Right cardiac atrium (tissue), 5 donors: ENCODE measurements at places on chromosomes 13 and 19. TPM values are rescaled to one million over a fixed set of nuclear protein-coding genes. Genes with fewer than 3 reads are reported as not detected.

- DNase-seq: no peak
Measured at GRCh38 chr13:86591862-86592261, 792.6 kb upstream of the SLITRK6 start.

DNA sequence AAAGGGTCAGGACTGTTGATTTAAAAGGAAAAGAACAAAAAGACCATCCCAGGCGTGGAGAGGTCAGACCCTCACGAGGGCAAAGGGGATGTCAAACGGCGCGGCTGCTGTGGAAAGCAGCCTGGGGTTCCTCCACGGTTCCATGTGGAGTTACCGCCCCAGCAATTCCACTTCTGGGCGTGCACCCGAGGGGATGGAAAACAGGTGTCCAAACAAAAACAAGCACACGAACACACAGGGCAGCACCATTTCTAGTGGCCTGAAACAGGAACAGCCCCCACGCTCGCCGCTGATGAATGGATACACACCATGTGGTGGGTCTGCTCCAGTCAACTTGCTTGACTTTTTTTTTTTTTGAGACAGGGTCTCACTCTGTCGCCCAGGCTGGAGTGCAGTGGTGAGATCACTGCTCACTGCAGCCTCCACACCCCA is 11.2 kb downstream of the AP3D1 start:
- DNase-seq: no peak

- DNase-seq: no peak
Measured at GRCh38 chr19:7216373-7216902, 77.8 kb downstream of the INSR start.

DNA sequence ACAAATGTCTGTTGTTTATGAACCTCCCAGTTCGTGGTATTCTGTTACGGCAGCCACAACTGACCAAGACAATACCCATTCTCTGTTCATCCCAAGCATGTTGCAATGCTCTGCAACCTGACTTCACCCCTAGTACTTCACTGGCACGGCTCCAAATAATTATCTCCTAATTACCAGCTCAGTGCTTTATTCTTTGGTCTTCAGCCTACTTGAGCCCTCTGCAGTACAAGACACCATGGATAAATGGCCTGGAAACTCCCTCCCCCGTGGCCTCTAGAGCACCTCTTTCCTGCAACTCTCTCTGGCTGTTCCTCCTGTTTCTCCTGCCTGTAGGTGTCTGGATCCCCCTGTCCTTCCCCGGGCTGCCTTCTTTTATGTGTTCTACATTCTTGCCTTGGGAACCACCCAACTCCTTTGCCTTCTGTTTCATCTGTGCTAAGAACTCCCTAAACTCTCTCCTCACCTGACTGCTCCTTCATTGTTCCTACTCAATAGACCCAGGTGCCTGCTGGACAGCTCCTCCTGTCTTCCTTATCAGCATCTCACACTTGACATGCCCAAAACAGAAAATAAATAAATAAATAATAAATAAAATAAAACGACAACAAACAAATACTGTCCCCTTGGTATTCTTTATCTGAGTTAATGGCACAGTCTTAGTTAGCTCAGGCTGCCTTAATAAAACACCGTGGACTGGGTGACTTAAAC is 200.4 kb upstream of the IPO5 start:
- no peak for DNase-seq

DNA sequence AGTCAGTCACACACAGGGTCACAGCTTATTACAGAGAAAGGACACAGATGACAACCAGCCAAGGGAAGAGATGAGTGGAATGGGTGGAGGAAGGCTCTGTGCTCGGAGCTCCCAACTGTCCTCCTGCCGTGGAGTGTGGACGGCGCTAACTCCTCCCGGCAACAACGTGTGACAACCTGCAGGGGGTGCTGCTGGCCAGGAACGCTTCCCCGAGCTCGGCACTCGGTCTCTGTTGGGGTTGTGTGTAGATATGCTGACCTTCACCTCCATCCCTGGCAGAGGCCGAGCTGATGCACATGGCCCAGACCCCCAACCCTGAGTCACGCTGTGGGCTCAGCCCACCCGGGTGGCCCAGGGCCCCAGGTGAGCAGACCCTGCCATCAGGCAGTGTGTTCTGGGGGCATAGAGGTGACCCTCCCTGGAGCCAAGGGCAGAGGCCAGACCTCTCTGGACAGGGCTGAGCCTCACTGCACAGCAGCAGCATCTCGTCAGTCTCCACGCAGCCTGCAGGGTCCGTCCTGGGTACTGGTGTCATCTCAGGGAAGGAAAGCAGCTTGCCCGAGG is 14.1 kb downstream of the ZNF444 start:
- DNase-seq: no peak

DNA sequence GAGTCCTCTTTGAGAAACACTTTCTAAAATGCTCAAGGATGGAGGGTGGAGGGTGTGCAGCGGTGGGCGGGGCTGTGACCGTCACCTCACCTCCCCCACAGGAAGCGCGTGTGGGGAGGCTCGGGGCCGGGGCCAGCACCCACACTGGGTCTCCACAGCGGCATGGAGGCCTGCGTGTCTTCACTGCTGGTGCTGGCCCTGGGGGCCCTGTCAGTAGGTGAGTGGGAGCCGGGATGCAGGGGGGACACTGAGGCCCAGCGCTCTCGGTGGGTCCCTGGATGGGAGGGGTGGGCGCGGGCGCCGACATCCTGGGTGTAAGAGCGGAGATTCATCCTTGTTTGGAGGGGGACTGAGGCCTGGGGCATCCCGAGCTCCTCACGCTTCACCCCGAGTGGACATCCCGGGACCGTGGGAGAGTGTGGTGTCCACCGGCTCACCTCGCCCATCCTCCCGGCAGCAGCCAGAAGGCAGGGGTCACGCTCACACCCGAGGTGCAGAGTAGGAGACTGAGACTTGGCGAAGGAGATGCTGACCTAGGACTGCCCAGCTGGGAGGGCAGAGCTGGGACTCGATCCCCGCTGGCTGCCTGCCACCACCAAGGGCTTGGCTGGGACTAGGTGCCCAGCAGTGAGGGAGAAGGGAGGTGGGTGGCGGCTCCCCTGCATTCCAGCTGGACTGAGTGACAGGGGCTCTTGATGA is at the start of gene GZMM:
TSS of gene GZMM (plus strand) at position 144 of the 699 bp plus-strand sequence. CDS start at position 163, 19 bp downstream.
- DNase-seq: peak; percentile 78

GRCh38 chr13:40444241-40444640 is 222.2 kb downstream of the FOXO1 start:
- DNase-seq: no peak

- DNase-seq: no peak
Measured at GRCh38 chr13:36857253-36857652, 38.2 kb downstream of the RFXAP start.

- DNase-seq: no peak
Measured at GRCh38 chr13:69856331-69856730, 251.3 kb upstream of the ATXN8OS start.

DNA sequence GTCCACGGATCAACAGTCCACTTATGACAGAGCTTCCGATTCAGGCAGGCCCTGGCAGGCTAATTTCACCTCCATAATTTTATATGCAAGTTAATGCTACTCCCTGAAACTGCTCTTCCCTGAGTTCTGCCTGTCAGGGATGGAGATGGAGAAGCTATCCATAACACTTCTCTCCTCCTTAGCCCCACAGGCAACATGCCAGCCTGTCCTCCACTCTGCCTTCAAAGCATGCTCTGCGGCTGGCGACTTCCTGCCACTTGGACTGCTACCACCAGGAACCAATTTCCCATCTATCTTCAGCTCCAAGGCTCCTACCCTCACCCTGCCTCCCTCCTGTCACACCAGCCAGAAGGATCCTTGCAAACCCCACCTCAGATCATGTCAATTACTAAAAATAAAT is 35.4 kb downstream of the GSX1 start:
- no peak for DNase-seq

DNA sequence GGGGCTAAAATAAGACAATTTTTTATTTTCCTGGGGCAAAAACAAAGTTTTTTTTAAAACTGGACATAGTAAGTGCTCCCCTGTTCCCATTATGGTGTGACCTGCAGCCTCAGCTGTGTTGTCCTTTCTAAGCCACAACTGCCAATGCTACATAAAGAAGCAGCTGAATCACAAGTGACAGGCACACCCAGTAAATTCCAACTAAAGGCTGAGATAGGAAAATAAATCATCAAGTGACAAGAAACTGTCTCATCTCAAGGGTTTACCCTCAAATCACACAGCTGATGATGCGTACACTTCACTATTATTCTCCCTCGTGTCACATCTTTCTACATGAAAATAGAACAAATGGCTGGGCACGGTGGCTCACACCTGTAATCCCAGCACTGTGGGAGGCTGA is 28.7 kb downstream of the STK24 start:
- DNase-seq: no peak

DNA sequence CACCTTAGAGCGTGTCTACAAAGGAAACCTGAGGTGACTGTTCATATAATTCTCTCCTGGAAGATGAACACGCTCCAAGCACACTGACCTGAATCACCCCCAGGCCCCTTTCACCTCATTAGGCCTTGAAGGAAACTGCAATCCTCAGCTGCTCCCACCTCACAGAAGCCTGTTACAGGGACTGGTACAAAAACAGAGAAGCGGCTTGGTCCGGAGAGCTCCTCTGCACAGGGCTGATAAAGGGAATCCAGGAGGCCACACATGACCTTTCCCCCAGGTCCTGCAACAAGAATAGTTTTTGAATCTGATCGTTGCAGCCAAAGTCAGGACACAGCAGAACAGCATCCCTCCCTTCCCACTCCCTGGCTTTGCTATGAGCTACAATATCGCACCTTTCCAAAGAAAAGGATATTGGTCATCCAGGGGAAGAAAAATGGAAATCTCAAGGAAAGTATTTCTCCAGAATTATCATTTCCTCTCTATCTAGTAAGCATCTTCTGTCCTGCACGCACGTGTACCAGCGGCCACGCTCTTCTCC is 666.7 kb downstream of the UQCRFS1 start:
- no peak for DNase-seq

DNA sequence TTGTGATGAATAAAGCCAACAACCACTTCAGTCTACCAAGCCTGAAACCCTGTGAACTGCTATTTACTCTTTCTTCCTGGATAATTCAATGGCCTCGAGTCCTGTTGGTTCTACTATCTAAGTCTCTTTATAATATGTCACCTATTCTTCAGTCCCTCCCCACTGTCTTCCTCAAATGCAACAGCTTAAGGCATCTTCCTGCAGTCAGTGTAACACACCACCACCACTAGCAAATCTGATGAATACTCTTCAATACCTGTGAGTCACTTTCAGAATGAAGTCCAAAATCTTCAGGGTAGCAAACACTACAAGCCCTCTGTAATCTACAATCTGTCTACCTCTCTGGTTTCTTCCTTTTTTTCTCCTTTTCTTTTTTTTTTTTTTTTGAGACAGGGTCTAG is 32.9 kb downstream of the ZDHHC20 start:
- DNase-seq: no peak

DNA sequence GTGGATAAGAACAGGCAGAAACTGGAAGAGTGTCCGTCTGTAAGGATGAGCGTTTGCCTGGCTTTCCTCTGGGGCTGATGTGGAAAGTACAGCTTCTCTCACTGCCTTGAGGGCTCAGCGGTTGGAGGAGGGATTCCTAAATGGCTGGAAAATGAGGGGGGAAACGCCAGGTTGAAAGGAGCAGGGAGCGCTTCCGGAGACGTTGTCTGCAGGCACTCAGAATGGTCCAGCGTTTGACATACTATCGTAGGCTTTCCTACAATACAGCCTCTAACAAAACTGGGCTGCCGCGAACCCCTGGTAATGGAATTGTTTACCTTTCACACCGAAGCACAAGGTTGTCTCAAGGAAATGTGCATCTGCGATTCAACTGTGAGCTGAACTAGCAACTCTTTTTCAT is 39.9 kb downstream of the MRPL57 start:
- no peak for DNase-seq

- DNase-seq: no peak
Measured at GRCh38 chr13:88395804-88396203, 724.6 kb downstream of the SLITRK5 start.

DNA sequence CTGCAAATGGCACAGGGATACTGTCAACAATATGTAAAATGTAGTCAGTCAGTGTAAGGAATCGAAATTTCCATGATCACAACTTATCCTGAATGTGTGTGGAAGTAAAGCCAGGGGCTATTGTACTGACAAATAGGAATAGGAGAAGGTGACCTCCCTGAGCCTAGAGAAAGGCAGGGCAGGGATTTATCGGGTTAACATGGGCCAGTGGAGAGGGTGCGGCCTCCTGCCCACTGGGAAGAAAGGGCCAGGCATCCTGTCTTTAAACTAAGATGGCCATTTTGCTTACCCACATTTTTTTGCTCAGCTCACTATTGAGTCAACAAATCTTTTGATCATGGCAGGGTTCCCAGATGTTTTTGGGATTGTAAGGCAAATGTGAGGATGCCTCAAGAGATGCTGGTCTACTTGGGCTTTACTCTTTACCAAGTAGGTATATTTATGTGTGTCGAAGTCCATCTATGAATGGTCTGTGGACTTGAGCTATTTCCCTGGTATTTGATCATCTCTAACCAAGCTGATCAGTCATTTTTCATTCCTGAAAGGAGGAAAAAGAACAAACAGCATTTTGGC is 116.6 kb upstream of the RNF113B start:
- DNase-seq: no peak

GRCh38 chr19:305240-306150 is 14.3 kb upstream of the PLPP2 start:
- DNase-seq: no peak

- peak; percentile 64 for DNase-seq
Measured at GRCh38 chr19:19490214-19490968, 25.0 kb downstream of the TSSK6 start.

- no peak for DNase-seq
Measured at GRCh38 chr13:77915686-77916085, 2.9 kb downstream of the EDNRB start.

- no peak for DNase-seq
Measured at GRCh38 chr13:79909644-79910043, 428.7 kb downstream of the NDFIP2 start.

- DNase-seq: no peak
Measured at GRCh38 chr19:2221250-2221831, 14.8 kb downstream of the PLEKHJ1 start.

GRCh38 chr19:15575406-15575805 is 39.6 kb upstream of the CYP4F8 start:
- DNase-seq: no peak

IRGC gene
- not detected for total RNA-seq

HRC gene
- 548 TPM for total RNA-seq

KIR3DL1 gene
- not detected for total RNA-seq

ZNF506 gene
- 17.4 TPM for total RNA-seq

ZNF442 gene
- total RNA-seq: 2.9 TPM

CYP4F2 gene
- total RNA-seq: not detected

ERICH4 gene
- total RNA-seq: not detected

MCF2L gene
- total RNA-seq: 18.0 TPM

DPF1 gene
- not detected for total RNA-seq

CYTH2 gene
- 35.0 TPM for total RNA-seq
